ENCODE measurements at places on chromosomes 1 and 21.
A peak's percentile ranks its signal among the peaks of the same experiment; 100 is the strongest.

GRCh38 chr1:72063364-72064044 lies 218.8 kb downstream of the NEGR1 start:
- DNase-seq: no peak

DNA sequence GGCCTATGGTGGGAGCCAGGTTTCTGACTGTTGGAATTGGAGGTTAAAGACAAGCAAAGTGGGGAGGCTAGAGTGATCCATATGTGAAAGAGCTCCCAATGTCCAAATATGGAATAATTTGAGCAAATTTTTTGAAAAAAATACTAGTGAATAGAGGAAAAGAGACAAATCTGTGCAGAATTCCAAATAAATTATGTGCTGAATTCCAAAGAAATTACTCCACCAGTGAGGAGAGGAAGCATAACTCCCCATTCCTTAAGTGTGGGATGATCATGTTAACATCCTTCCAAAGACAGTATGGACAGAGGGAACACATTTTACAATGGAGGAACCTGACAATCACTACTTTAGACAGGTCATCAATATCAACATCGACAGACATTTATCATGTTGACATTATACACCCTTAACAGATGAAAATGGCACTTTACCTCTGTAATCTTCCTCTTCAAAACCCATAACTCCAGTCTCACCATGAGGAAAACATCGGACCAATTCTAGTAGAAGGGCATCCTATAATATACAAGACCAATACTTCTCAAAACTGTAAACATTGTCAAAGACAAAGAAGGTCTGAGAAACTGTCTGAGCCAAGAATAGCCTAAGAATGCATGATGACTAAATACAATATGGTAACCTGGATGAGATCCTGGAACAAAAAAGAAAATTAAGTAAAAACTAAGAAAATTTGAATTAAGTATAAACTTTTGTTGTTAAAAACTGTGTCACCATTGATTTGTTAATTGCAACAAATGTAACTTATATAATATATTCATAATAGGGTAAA lies 71.5 kb upstream of the RGS4 start:
- no peak for DNase-seq

- DNase-seq: no peak
Measured at GRCh38 chr21:27366646-27367235, 399.9 kb upstream of the ADAMTS5 start.

- DNase-seq: no peak
Measured at GRCh38 chr1:112114540-112114939, 125.1 kb upstream of the KCND3 start.

DNA sequence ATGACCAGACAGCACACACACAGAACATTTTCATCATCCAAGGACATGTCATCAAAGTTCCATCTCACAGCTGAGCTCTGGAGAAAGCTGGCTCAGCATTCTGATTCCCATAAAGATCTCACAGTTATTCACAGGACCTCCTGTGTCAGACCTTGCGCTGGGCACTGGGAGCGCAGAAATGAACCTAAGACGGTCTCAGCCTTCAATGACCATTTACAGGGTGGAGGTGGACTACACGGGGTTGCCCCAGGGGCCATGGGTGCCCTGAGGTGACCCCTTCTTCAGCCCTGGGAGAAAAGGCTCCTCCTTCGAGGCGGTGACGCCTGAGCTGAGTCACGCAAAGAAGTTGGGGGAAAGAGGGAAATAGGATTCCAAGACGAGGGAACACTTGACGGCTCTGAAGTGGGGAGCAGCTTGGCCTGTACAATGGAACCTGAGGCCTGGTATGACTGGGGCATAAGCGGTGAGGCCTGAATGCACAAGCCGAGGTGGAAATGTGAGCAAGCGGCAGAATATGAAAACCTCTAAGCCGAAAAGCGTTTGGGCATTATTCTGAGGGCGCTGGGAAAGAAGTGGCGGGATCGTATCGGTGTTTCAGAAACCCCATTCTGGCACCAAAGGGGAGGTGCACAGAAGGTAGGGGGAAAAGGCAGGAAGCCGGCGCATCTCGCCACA lies 797 bp downstream of the CC2D1B start:
- DNase-seq: peak; percentile 74

- no peak for DNase-seq
Measured at GRCh38 chr1:211535346-211535745, 43.4 kb upstream of the RD3 start.

DNA sequence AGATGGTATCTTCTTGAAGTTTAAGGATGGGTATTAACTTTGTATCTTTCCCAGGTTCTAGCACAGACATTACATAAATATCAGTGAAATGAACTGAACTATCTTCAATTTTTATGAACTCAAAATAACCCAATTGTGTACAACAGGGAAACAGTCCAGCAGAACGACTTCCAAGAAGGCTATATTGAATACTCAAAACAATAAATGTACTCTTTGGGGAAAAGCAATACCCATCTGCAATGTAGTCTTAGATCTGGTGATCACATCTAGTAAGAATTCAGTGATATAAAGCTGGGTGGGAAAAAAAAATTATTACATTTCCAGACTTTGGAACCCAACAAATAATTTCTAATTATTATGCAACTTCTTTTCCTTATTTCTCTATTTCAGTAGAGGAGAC lies 33.1 kb upstream of the GORAB start:
- DNase-seq: no peak

DNA sequence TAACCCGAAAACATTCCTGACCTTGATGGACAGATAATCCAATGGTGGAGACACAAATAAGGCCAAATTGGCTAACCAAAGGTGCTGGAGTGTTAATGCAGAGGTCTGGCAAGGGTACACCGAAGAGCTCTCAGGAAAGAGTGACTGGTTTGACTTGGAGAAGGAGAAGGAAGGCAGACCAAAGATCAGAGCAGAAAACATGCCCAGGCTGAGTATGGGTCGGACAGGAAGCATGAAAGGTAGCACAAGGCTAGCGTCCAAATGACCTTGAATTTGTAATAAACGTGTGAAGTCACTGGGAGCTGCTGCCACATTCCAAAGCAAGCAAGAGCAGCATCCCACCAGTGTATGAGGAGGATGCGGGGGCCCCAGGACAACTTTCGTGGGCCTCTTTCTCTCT lies 45.7 kb downstream of the APP start:
- DNase-seq: no peak
